ENCODE measurements at places on chromosomes 3 and 15. TPM values are rescaled to one million over a fixed set of nuclear protein-coding genes. Genes with fewer than 3 reads are reported as not detected.

SENP7 gene
- total RNA-seq, result 27.7 TPM

- H3K4me1 ChIP-seq, result peaks cover 16% of the 10 kb centered on the region
- no peak for DNase-seq
- no peaks in the 10 kb centered on the region for H3K27me3 ChIP-seq
- no peak overlapping the region for H3K27ac ChIP-seq
These were observed 136.1 kb upstream of the UBE2E1 start for GRCh38 chr3:23669541-23670255.

DNA sequence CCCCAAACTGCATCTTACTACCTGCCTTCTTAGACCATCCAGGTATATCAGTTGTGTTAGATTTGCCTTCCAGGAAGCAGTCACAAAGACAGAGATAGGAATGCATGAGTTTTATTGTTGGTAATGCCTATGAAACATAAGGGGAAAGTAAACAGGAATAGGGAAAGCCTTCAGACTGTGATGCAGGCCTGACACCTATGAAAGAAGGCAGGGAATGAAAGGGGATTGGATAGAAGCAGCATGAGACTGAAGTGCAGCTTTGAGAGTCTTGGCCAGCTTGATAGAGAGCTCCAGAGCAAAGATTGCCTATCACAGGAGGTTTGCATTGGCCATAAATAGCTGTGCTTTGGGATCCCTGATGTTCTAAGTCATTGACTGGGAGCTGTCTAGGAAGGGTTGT lies 15.9 kb upstream of the HHLA2 start:
- peaks cover 8% of the 10 kb centered on the region for H3K27me3 ChIP-seq
- no peaks in the 10 kb centered on the region for H3K4me1 ChIP-seq
- H3K36me3 ChIP-seq, result no peaks in the 10 kb centered on the region
- no peak overlapping the region for H3K4me3 ChIP-seq
- no peak for DNase-seq
- H3K27ac ChIP-seq, result no peak overlapping the region

GRCh38 chr3:114355653-114356052 lies 61.8 kb downstream of the TIGIT start:
- no peak for DNase-seq
- H3K4me3 ChIP-seq, result no peak overlapping the region
- H3K27me3 ChIP-seq, result peaks cover 6% of the 10 kb centered on the region
- H3K27ac ChIP-seq, result no peak overlapping the region
- peaks cover 8% of the 10 kb centered on the region for H3K36me3 ChIP-seq
- H3K4me1 ChIP-seq, result no peaks in the 10 kb centered on the region

- DNase-seq, result peak; percentile 85
- H3K27me3 ChIP-seq, result no peaks in the 10 kb centered on the region
- H3K4me3 ChIP-seq, result no peak within 1 kb of the TSS
- no peaks in the 10 kb centered on the region for H3K36me3 ChIP-seq
- H3K4me1 ChIP-seq, result peaks cover 16% of the 10 kb centered on the region
These were observed at the start of gene MORC1 for GRCh38 chr3:109117939-109118338. Gene MORC1, minus strand, starts transcription at chr3:109118134. Its CDS starts 75 bp downstream, at chr3:109118059.
